Thyroid gland (tissue), 4 donors: ENCODE measurements at places on chromosomes 6 and 20.

DNA sequence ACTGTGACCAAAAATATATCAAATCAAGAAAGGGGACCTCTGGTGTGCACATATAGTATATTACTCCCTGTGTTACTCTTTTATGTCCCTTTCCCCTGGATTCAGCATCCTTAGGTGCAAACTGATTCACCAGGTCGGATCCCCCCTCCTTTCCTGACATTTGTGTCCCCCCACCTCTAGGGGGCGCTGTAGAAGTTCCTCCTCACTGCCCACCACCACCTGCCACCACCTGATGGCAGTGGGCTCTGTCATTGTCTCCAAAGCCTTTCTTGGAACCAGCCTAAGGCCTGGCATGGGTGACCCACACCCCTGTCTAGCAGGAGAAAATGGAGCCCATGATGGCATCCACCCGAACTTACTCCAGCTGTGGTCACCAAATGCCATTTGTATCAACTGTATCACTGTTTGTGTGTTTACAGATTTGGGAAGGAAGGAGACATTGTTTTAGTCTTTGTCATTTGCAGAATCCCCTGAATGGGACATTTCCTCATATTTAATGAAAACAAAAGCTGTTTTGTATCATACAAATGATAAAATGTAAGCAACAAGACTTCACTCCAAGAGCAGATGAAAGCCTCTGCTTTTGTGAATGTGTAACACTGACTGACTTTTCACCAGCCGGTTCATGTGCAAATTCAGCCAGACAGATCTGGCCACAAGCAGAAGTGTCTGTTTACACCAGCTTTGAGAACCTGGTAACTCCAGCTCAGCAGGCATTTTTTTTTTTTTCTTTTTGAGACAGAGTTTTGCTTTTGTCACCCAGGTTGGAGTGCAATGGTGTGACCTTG is 66.2 kb downstream of the ARMC2 start:
- no peak overlapping the region for H3K4me3 ChIP-seq
- H3K36me3 ChIP-seq, result no peaks in the 10 kb centered on the region
- no peak overlapping the region for H3K27ac ChIP-seq

GRCh38 chr20:289693-290083 is 862 bp downstream of the C20orf96 start:
- no peaks in the 10 kb centered on the region for H3K4me1 ChIP-seq
- peak overlapping the region; percentile 48 for H3K4me3 ChIP-seq
- no peak for DNase-seq
- H3K27ac ChIP-seq, result peak overlapping the region; percentile 68
- H3K36me3 ChIP-seq, result no peaks in the 10 kb centered on the region

GRCh38 chr6:15065261-15065989 is 180.4 kb upstream of the JARID2 start:
- H3K27ac ChIP-seq, result no peak overlapping the region
- no peaks in the 10 kb centered on the region for H3K36me3 ChIP-seq
- no peak overlapping the region for H3K4me3 ChIP-seq
- no peak for DNase-seq
- H3K27me3 ChIP-seq, result no peaks in the 10 kb centered on the region

DNA sequence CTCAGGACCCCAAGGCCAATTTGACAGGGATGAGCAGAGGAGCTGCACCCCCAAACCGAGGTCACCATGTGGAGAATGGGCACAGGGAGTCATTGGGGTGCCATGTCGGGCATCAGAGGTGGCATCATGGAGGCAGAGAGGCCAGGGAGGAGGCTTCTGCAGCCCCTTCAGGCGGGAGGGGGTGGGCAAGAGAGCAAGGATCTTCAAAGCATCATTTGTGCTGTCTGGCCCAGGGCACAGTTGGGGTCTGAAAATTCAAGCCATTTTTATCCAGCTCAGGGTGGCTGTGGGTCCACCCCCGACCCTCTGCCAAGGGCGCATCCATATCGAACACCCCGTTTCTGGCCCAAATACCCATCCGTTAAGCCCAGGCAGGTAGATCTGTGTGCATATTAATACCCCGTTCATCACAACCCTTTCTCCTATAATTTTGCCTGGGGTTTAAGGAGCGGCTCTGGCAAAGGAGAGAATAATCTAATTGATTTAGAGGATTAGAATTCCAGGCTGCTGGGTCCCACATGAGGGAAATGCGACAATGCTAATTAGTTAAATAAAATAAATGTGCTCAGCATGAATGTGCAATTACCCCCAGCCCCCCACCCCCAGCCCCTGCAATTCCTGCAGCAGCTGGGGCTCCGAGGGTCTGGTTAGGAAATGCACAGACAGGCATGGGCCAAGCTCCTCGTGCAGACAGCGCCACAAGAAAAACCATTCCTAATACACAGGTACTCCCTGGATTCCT is 31.9 kb downstream of the VSTM2L start:
- no peak for DNase-seq
- H3K4me3 ChIP-seq, result no peak overlapping the region
- no peaks in the 10 kb centered on the region for H3K36me3 ChIP-seq
- no peak overlapping the region for H3K27ac ChIP-seq

GRCh38 chr20:40241596-40242343 is 447.3 kb downstream of the MAFB start:
- no peak overlapping the region for H3K4me3 ChIP-seq
- no peaks in the 10 kb centered on the region for H3K27me3 ChIP-seq
- H3K4me1 ChIP-seq, result no peaks in the 10 kb centered on the region
- H3K27ac ChIP-seq, result no peak overlapping the region
- no peak for DNase-seq
